NCI-H526 treated with DMSO at 0.1 percent for 48 hours (cell line): ENCODE measurements at places on chromosomes 5 and 9.

DNA sequence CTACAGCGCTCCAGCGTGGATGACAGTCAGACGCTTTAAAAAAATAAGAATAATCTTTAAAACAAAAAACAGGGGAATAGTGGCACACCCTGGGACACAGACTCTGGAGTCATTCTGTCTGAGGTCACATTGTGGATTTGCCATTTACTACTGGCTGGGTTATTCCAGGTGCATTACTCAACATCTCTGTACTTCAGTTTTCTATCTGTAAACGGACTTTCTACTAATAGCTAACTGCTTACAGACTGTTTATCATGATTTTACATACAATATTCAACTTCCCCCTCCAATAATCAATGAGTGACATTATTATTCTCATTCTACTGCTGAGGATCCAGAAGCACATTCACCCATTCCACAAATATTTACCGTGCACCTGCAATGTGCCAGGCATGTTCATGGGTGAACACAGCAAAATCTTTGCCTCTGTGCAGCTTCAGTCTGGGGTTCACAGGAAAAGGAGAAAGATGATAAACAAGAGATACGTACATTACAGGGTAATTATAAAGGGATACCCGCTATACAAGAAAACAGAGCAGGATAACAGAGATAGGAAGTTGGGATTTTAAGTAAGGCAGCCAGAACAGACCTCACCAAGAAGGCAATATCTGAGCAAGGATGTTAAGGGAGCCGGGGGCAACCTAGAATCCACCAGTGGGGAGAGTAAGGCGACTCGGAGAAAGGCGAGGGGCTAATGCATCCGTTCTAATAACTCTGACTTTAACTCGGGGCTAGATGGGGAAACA, 984 bp upstream of the RAD23B start:
- no peak for DNase-seq

GRCh38 chr9:38339496-38339895, 53.0 kb upstream of the ALDH1B1 start:
- DNase-seq: no peak

GRCh38 chr5:59542306-59542705, 351.2 kb downstream of the PDE4D start:
- DNase-seq: no peak

GRCh38 chr5:53019320-53019719, 30.2 kb downstream of the ITGA2 start:
- no peak for DNase-seq

- DNase-seq: no peak
These were observed 135.4 kb downstream of the SCAMP1 start for GRCh38 chr5:78495800-78496199.
